Fibroblast of the aortic adventitia (primary cell): ENCODE measurements at places on chromosomes 6 and 20. TPM values are rescaled to one million over a fixed set of nuclear protein-coding genes. Genes with fewer than 3 reads are reported as not detected.

Gene ENPP4
- 0.99 and 6.1 TPM in 2 replicates for total RNA-seq

DNA sequence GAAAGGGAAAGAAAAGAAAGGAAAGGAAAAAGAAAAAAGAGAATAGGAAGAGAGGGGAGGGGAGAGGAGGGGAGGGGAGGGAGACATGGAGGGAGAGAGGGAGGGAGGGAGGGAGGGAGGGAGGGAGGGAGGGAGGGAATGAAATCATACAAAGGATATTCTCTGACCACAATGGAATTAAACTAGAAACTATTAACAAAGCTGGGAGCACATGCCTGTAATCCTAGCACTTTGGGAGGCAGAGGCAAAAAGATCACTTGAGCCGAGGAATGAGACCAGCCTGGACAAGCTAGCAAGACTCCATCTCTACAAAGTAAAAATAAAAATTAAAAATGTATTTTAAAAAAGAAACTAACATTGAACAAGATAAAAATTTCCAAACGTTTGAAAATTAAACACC lies 62.8 kb downstream of the ILRUN start:
- DNase-seq = no peak

GRCh38 chr6:127299522-127300240 lies 33.0 kb downstream of the RNF146 start:
- no peak for DNase-seq

DNA sequence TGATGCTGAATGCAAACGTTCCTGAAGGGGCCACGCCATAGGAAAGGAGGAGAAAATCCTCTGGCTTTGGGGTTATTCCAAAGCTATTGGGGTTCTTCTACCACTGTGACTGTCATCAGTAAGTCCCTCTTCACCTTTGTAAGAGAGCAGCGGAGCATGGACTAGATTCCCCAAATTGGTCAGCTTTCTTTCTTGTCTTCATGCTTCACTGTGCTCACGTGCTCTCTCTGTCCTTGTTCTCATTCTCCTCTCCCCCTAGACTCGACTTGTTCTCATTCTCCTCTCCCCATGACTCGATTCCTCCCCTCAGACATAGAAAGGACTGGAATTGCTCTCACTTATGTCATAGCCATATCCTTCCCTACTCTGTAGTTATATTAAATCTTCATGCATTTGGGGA lies 54.8 kb upstream of the ADGRG6 start:
- no peak for DNase-seq
